ENCODE measurements at places on chromosomes 1 and 21. TPM values are rescaled to one million over a fixed set of nuclear protein-coding genes. Genes with fewer than 3 reads are reported as not detected.

Gene KIF2C
- total RNA-seq, result 20.4 TPM

Gene HES4
- 87.7 TPM for total RNA-seq

Gene FALEC
- 1.9 TPM for total RNA-seq

Gene UMODL1
- total RNA-seq, result not detected

Gene CFAP141
- not detected for total RNA-seq

Gene IFI6
- total RNA-seq, result 500 TPM

Gene TIAM1
- total RNA-seq, result 54.6 TPM

Gene ALPL
- 0.59 TPM for total RNA-seq

Gene FMN2
- 0.33 TPM for total RNA-seq

DNA sequence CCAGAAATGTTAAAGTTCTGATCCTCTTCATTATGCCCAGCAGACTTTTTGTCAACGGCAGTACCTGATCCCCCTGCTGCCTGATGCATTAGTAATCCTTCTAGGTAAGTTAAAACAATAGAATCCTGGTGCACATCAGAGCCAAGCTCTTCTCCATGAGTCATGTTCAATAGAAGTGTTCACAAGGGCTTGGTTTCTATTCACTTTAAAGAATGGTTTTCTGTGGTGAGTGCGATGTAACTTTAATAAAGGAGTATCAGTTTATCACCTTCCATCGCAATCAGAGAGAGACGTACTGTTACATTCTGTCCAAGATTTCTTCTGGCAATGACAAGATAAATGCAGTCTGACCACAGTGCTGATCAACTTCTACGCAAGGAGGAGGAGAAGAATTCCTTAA is 96.8 kb downstream of the NRIP1 start:
- DNase-seq, result no peak

- DNase-seq, result no peak
These were observed 144.9 kb upstream of the HOOK1 start for GRCh38 chr1:59669752-59670312.

- DNase-seq, result no peak
These were observed 30.6 kb downstream of the OMA1 start for GRCh38 chr1:58515794-58516401.

GRCh38 chr1:18352636-18353265 is 128.0 kb upstream of the KLHDC7A start:
- no peak for DNase-seq

- DNase-seq, result no peak
These were observed 88.0 kb downstream of the NTNG1 start for GRCh38 chr1:107228704-107229371.

DNA sequence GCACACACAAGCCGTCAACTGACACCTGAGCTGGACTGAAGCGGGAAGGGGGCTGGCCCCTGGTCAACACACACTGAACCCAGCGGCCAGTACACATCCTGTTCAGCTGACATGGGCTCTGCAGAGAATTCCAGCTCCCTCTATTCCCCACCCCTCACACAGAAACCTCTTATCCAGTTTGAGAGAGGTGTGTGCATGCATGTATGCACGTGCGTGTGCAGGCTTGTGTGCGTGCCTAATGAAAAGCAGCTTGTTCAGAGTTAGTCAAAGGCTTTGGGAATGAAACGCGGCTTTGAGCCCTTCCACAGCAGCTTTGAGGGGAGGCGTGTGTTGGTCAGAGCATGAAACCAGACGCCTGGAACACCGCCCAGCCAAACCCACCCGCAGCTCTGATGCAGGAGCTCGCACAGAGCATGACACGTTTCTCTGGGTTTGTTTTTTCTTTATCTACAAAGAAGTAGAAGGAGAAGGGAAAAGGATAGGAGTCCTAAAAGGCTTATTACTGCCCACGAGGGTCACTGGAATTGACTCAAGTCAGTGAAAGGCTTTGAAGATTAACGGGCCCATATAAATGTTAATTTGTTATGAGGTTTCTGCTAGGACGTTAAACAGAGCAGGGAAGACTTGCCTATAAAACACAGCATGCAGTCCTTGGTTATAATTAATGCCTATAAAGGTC is 184.2 kb downstream of the ETS2 start:
- no peak for DNase-seq

- no peak for DNase-seq
These were observed 85.5 kb upstream of the ATP1A1 start for GRCh38 chr1:116287341-116288200.

DNA sequence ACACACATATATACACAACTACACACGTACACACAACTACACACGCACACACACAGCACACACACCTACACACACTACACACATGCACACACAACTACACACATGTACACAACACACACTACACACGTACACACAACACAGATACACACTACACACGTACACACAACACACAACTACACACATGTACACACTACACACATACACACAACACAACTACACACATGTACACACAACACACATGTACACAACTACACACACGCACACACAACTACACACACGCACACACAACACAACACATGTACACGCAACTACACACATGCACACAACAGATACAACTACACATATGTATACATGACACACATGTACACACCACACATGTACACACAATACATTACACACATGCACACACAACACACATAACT is 318.1 kb downstream of the CAMTA1 start:
- DNase-seq, result no peak

GRCh38 chr1:36199934-36200741 is 24.1 kb upstream of the THRAP3 start:
- no peak for DNase-seq

GRCh38 chr1:21630571-21631343 is 38.4 kb downstream of the RAP1GAP start:
- DNase-seq, result no peak

DNA sequence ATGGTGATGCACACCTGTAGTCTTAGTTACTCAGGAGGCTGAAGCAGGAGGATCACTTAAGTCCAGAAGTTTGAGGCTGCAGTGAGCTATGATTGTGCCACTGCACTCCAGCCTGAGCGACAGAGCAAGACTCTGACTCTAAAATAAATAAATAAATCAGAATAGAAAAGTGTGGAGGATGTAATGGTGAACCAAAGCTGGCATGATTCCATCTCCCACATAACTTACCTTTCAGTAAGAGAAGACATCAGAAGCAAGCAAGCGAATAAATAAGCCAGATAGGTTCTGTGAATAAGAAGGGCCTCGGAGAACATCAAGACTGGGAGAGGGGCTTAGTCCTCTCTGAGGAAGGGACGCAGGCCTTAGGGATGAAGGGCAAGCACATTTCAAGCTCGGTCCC is 59.5 kb downstream of the TOMM20 start:
- DNase-seq, result no peak
